NCI-H774 (cell line): ENCODE measurements at places on chromosomes 11 and 22.
A peak's percentile ranks its signal among the peaks of the same experiment; 100 is the strongest.

DNA sequence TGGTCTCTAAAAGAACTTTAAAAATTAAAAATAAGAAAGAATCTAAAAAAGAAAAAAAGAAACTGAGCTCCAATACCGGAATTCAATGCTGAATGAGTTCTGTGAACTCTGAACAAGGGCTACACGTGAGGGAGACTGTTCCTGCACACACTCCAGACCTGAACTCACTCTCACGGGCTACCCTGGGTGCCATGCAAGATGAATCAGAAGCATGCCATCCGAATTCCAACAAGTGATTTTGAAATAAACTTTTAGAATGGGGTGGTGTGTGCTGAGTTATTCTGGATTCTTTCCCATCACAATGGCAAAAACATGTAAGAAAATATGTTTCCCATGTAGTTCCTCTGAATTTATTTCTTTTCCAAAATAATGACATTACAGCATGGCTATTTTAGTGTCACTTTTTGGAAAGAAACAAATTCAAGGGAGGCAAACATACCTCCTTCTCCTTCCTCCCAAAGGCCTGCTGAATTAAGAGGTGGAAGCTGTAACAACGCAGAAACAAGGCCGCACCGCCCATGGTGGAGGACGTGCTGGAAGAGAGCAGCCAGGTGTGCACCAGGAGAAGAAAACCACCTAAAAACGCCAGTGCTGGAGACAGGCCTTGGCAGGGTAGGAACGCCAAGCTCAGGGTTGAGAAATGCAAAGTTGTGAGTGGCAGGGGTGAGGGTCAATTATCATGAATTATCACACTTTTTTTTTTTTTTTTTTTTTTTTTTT lies 63.2 kb upstream of the ARFGAP3 start:
- no peak for DNase-seq

DNA sequence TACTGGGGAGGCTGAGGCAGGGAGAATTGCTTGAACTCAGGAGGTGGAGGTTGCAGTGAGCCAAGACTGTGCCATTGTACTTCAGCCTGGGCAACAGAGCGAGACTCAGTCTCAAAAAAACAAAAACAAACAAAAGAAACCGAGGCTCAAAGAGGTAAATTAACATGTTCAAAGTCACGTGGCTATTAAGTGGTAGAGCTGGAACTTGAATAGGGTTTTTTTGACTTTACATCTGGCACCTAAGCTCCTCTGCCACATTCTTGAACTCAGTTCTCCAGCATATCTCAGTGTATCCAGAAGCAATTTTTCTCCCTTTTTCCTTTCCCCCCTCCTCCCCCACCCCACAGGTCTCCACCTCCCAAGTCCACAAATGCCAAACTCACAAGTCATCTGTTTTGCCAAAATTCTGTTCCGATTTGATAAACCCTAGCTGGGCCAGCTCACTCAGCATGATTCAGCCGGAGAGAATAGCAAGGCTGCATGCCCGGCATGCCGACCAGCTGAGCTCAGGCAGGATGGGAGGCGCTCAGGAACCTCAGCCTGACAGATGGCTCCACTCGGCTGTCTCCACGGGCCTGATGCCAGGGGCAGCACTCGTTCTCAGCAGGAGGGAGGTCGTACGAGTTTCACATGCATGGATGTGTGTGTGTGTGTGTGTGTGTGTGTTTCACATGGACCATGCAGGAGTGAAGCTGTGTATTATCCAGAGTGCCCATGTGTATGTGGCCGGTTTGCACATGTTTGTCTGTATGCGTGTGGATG lies 63.2 kb upstream of the RRAS2 start:
- peak; percentile 7 for DNase-seq

DNA sequence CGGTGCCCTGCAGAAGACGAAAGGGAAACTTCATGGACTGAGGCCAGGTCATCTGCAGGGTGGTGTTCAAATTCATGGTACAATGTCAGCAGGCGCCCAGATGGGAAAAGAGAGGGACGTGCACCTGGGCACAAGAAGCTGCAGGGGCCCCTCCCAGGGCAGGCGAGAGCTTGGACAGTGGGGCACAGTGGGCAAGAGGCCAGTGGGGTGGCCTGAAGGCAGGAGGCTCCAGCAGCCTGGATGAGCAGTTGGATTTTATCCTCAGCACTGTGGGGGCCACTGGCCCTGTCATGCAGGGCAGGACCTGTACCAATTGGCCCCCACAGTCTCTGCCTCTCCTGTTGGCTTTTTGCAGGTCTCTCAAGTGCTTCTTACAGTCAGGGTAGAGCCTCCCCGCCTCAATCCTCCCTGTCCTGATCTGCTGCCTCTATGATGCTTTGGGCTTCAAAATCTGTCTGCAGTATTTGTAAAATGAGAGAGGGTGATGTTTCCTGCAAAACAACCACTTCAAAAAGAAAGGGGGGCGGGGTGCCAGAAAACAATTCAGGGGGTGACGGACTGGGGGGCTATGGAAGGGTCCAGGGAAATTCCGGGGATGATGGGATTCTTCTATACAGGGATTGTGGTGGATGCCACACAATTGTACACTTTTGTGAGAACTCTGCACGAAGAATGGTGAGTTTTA lies 1.7 kb upstream of the BID start:
- no peak for DNase-seq

- DNase-seq: no peak
These were observed 507.6 kb downstream of the MIAT start for GRCh38 chr22:27164781-27165503.

DNA sequence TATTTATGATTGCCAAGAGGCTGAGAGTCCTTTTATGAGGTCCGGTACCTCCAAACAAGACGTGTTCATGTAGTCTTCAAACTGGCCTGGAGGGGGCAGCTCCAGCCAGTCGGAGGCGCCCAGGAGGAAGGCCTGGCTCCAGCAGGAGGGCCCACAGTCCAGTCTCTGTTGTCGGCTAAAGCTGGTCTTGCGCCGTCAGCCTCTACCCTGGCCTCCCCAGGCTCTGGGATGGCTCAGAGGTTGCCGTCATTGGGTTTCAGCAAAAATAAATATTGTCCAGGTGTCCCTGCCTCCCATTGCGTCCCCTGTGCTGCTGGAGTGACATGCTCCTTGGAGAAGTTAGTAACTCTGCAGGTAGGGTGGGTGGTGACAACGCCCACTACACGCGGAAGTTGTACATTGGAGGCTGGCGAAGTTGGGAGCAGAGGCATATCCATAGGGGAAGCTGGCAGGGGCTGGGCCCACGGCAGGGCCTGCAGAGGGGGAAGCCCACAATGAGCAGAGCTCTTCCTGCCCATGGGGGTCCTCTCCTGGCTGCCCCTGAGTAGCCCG lies 1.0 kb upstream of the SLC25A1 start:
- peak; percentile 68 for DNase-seq

DNA sequence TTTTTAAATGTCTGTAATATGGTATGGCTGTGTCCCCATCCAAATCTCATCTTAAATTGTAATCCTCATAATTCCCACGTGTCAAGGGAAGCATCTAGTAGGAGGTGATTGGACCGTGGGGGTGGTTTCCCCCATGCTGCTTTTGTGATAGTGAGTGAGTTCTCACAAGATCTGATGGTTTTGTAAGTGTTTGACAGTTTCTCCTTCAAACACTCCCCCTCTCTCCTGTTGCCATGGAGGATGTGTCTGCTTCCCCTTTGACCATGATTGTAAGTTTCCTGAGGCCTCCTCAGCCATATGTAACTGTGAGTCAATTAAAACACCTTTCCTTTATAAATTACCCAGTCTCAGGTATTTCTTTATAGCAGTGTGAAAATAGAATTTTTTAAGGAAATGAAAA lies 31.1 kb upstream of the CD44 start:
- DNase-seq: no peak

DNA sequence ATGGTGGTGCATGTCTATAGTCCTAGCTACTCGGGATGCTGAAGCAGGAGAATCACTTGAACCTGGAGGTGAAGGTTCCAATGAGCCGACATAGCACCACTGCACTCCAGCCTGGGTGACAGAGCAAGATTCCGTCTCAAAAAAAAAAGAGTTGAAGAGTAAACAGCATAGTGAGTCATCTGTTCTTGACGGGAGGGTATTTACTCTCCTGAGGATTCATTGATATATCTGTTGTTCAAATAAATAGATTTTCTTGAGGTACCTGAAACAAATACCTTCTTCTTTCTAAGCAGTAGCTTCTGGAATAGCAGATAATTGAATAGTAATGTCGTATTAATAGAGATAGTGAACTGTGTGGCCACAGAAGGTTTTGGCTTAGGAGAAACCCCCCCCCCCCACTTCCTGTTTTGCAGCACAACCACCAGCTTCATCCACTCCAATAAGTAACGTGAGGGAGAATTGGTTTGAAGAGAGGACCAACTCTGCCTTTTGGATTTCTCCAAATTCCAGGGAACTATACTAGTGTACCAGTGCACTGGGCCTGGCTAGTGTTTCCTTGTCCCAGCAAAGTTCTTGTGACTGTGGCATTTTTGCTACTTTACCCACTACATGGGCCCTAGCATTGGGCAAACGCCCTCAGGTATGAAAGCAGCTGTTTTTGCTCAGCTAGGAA lies 90.0 kb downstream of the PRMT3 start:
- no peak for DNase-seq

DNA sequence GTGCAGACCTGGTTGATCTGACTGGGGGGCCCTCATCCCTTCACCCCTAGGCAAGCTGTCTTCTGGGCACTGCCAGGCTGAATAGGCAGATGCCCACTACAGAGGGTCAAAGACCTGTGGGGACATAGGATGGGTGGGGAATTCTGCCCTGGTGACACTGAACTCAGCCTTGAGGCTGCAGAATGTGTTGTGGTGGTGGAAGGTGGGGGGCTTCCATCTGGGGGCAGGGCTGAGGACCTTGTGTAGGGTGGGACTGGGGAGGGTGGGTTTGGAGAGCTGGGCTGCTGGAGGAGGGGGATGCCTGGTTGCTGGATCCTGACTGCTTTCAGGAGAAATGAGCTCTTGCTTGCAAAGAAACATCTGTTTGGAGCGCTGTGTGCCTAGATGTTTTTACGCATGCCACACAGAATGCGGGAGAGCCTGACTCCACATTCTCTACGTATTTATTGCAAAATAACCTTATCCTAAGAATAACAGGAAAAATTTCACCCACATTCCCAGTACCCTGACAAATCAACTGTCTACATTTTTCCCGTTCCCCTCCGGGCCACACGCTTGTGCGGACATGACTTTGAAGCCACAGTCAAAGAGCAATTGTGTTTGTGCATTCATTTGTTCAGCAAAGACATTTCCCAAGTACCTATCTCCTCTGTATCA lies 18.3 kb downstream of the SMIM38 start:
- no peak for DNase-seq

DNA sequence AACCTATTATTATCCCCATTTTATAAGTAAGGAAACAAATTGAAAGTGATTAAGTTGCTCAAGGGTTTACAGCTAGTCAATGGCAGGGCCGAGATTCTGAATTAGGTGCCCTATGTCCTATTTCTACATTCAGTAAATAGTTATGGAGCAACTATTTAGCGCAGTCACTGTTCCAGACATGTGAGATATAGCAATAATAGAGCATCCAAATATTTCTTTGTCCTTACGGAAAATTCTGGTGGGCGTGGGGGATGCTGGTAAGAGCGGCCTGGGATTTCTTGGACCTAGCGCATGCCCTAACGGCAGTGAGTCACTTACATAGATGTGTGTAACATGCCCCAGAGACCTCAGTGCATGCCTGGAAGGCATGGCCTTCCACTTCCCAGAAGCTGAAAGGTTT lies 4.4 kb downstream of the DTX4 start:
- DNase-seq: no peak

DNA sequence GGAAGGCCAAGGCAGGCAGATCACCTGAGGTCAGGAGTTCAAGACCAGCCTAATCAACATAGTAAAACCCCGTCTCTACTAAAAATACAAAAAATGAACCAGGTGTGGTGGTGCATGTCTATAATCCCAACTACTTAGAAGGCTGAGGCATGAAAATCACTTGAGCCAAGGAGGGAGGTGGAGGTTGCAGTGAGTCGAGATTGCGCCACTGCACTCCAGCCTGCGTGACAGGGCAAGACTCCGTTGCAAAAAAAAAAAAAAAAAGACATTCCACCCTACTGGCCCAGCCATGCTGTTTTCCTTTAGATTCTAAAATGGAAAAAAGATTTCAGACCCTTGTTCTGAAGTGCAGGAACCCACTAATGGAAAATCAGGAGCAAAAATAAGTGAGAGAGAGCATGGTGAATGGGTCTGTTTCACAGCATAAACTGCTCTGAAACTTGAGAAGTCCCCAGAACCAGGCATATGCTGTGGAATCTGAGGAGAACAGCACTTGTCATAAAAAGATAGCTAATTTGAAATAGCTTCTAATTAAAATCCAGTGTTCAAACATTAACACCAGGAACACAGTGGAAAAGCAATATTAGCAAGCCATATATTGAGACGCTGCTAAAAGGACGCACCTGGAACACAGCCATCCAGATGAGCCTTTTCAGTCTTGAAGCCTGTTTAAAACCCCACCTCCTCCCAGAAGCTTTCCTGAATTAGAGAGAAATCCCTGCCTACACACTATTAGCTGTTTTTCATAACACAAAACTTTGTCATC lies 66.3 kb upstream of the CHRM4 start:
- DNase-seq: no peak

DNA sequence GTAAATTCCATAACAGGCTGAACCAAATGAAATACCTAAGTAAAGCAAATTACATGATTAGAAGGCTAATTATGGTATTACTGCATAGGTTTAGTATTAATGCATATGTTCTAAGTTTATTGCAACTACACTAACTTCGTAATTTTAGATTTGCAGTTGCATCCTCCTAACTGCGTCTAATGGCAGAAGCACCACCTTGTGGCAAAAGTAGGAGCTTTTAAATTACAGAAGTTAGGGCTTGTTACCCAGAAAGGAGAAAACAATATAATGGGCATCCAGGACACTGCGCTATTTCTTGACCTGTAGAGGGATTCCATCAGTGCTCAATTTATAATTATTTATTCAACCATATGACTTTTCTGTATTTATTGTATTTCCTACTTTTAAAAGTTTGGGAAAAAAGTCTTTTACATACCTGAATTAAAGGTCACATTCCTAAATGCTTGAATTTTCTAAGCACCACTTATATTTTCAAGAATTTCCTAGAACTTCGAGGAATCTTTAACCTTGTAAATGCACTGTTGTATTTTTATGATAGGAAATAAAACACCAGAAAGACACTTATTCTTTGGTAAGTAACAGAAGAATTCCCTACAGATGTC lies 16.3 kb upstream of the GPR83 start:
- no peak for DNase-seq
